Activated naive CD4-positive, alpha-beta T cell treated with anti-CD3 and anti-CD28 coated beads, Interleukin-2, amount 10 ng/mL, durations not matched to agents 7 days and 5 days (primary cell): ENCODE measurements at places on chromosomes 3 and 15.

DNA sequence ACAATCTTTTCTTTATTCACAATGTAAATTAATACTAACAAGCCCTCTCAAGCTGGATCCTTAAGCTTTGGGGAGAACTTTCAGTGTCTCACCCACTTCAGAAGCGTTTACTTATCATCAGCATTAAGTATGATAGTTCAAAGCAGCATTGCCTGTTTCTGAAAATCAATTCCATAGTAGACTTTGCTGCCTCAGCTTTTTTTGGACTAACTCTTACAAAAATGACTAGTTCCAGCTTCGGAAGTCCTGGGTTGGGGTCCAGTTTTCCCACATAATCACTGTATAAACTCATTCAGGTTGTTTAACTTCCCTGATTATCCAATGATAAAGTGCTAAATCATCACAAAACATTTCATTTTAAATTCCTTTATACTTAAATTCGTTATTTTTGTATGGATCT lies 114.4 kb downstream of the NR2F2 start:
- H3K36me3 ChIP-seq, result no peaks in the 10 kb centered on the region
- DNase-seq, result no peak
- H3K27ac ChIP-seq, result no peak overlapping the region
- H3K27me3 ChIP-seq, result no peaks in the 10 kb centered on the region

GRCh38 chr3:123385001-123385401 lies 63.9 kb downstream of the ADCY5 start:
- peaks cover 25% of the 10 kb centered on the region for H3K27me3 ChIP-seq
- no peak overlapping the region for H3K4me3 ChIP-seq
- DNase-seq, result no peak

DNA sequence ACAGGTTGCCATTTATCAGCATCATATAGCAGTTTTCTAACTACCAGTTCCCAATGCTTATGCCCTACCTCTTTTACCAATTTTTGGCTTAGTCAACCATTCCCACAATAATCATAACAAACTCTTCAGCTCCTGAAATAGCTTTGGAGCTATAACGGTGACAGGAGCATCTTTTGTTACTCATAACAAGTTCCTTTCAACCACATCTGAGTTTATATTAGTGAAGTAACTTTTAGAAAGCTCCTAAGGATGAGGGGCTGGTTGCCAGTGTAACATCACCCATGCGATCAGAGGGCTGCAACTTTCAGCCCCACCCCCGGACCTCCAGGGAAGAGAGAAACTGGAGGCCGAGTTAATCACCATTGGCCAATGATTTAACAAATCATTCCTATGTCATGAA lies 495.3 kb upstream of the RASGRP1 start:
- no peaks in the 10 kb centered on the region for H3K36me3 ChIP-seq
- no peak overlapping the region for H3K27ac ChIP-seq
- no peak for DNase-seq
- H3K4me1 ChIP-seq, result no peaks in the 10 kb centered on the region
- no peaks in the 10 kb centered on the region for H3K27me3 ChIP-seq

DNA sequence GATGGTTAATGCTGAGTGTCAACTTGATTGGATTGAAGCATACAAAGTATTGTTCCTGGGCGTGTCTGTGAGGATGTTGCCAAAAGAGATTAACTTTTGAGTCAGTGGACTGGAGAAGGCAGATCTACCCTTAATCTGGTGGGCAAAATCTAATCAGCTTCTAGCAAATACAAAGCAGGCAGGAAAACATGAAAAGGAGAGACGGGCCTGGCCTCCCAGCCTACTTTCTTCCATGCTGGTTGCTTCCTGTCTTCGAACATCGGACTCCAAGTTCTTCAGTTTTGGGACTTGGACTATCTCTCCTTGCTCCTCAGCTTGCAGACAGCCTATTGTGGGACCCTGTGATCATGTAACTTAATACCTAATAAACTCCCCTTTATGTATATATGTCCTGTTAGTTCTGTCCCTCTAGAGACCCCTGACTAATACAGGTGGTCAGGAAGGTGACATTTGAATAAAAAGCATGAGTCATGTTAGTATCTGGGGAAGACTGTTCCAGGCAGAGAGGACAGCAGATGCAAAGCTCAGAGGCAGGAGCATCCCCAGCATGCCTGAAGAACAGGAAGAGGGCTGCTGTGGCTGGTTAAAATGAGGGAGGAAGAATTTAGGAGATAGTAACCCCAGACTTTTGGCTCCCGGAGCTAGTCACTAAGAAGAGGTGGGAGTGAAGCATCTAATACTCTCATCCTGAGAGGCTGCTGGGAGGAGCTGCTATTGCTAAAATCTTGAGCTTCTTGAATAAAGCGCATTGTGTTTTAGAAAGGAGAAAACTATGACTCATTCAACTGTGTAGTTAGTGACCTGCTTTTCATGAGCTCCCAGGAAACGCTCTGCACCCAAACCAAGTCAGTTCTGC lies 207.4 kb upstream of the HES1 start:
- no peak for DNase-seq
- H3K4me3 ChIP-seq, result no peak overlapping the region
- H3K4me1 ChIP-seq, result no peaks in the 10 kb centered on the region

DNA sequence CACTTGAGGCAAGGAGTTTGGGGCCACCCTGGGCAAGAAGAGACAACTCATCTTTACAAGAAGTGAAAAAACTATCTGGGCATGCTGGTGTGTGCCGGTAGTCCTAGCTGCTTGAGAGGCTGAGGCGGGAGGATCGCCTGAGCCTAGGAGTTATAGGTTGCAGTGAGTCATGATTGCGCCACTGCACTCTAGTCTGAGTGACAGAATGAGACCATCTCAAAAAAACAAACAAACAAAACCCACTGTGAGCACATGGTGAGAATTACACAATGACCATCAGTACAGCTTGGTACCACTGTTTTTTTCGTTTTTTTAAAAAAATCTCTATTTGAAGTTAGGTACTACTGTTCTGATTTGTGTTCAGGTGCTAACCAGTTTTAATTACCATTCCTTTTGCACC lies 13.6 kb downstream of the VPS39 start:
- H3K4me1 ChIP-seq, result peaks cover 22% of the 10 kb centered on the region
- no peak overlapping the region for H3K27ac ChIP-seq
- no peaks in the 10 kb centered on the region for H3K27me3 ChIP-seq
- DNase-seq, result no peak
- H3K4me3 ChIP-seq, result no peak overlapping the region
- H3K36me3 ChIP-seq, result peaks cover 57% of the 10 kb centered on the region

- H3K4me1 ChIP-seq, result no peaks in the 10 kb centered on the region
- no peak overlapping the region for H3K27ac ChIP-seq
- no peak for DNase-seq
Observed at GRCh38 chr3:22922317-22922716, 280.8 kb upstream of the UBE2E2 start.

- H3K27me3 ChIP-seq, result peaks cover 4% of the 10 kb centered on the region
- H3K4me3 ChIP-seq, result no peak overlapping the region
- no peak for DNase-seq
Observed at GRCh38 chr3:107208100-107208499, 169.1 kb upstream of the CCDC54 start.
